ENCODE measurements at places on chromosomes 7 and 10.

DNA sequence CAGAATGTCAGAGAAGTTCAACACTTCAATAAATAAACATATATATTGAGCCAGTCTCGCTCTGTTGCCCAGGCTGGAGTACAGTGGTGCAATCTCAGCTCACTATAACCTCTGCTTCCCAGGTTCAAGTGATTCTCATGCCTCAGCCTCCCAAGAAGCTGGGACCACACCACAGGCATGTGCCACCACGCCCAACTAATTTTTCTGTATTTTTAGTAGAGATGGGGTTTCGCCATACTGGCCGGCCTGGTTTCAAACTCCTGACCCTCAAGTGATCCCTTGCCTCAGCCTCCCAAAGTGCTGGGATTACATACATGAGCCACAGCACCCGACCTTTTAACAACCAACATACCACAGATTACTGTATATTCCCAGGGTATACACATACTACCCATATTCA lies 134.2 kb downstream of the JMJD1C start:
- no peak for DNase-seq

DNA sequence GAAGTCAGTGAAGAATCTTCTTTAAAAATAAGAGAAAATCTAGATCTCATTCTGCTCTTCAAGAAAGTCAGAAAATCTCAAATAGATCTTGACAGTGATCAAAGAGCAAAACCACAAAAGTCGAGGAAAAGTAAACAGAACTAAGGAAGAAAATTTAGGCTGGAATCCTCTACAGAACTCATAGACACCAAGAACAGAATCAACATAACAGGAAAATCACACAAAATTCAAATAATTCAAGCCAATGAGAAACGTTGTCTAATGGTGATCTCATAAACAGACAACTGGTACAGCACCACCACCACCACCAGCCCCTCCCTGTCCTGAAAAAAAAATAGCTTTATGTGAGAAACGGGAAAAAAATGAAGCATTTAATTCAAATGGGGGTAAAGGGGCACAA lies 6.9 kb downstream of the ITGB1 start:
- no peak for DNase-seq

DNA sequence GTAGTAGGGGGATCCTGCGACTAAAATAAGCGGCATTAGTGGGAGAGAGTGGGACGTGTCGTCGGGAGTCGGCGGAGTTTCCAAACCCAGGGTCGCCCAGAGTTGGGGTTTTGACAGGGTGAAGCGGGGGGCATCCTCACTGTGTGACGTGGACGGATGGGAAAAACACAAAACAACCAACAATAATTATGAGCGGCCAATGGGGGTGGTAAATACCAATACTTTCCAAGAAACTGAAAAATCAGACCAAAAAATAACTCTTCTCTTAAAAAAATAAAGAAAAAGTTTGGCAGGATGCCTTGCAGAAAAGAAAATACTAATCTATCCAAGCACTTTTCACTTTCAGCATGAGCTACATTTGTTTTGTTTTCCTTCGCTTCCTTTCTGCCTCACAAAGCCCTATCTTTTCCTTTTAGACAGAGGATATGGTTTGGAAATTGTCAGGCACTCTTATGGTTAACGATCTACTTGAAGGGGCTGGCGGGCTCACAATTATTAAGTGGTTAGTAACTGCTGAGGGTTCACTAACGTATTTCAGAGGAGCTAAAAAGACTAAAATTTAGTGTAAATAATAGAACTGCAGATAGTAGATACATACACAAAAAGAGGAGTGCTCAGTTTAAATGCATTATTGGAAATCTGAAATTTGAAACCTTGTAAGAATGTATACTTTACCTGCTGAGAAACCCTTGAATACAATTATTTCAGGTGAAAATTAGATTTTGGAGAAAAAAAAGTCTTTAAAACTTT lies 802 bp upstream of the CDK6 start:
- DNase-seq, result no peak

- DNase-seq, result no peak
Measured at GRCh38 chr10:119663866-119664698, 12.9 kb downstream of the BAG3 start.

- DNase-seq, result no peak
Measured at GRCh38 chr7:66125052-66125694, 10.5 kb downstream of the CRCP start.

- no peak for DNase-seq
Measured at GRCh38 chr10:26357203-26357602, 80.9 kb upstream of the APBB1IP start.

GRCh38 chr7:25854608-25855497 lies 297.1 kb upstream of the NFE2L3 start:
- DNase-seq, result no peak

DNA sequence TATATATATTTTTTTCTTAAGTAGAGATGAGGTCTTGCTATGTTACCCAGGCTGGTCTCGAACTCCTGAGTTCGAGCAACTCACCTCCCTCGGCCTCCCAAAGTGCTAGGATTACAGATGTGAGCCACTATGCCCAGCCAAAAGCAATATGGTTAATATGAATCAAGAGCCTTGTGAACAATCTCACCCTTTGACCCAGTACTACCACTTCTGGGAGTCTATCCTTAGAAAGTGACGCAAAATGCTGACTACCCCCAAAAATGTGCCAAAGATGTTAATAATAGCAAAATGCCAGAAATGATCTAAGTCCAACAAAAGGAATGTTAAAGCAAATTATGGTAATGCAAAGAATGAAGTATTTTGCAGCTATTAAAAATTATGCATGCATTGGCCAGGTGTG lies 44.3 kb downstream of the HOXA1 start:
- DNase-seq, result no peak

DNA sequence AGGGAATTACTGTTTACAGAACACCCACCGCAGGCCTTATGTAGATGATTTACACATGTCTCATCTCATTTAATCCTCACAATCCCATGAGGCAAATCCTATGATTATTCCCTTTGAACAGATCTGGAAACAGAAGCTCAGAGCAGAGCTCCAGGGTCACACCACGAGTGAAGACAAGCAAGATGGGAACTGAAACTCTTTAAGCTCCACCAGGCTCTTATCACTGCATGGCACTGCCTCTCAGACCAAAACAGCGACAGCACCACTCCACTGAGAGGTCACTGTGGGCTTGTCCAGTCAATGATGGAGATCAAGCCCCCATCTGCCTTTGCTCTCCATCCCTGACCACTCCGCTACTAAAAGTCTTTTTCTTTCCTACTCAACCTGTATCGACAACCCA lies 5.9 kb downstream of the GRID1 start:
- no peak for DNase-seq
